ENCODE measurements at places on chromosomes 4 and X.

DNA sequence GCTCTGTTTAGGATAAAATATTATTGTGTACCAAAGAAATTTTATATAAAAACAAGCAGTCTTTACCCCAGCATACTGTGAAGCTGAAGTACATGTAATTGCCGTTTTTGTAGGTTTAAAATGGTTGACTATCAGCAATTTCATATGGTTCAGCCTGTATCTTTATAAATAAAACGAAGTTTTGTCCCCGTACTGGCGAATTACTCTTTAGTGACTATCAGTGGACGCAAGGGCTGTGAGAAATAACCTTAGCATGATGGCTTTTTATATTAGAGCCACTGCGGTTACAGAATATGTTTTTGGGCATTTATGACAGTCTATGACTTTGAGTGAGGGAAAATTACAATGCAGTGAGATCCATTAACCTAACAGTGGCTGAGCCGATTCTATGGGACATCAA, 1.2 kb downstream of the GPM6B start:
- no peak for DNase-seq

GRCh38 chr4:153804722-153805121, 15.8 kb upstream of the SFRP2 start:
- DNase-seq, result no peak

DNA sequence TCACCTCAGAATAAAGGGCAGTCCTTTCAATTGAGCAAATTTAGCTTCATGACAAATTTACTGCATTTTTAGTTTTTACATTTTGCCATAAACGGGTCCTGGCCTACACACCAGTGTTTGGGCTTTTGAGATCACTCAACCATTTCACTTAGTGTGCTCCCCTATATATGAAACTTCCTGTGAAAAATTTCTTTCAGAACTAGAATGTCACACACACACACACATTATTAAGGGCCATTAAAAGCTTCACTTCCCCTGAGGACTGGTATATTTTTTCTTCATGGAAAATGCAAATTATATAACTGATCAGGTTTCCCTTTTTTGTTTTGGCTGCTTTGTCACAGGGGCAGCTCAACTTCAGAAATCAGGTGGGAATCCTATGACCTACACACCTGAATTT, 206.5 kb downstream of the ENOX2 start:
- DNase-seq, result no peak

DNA sequence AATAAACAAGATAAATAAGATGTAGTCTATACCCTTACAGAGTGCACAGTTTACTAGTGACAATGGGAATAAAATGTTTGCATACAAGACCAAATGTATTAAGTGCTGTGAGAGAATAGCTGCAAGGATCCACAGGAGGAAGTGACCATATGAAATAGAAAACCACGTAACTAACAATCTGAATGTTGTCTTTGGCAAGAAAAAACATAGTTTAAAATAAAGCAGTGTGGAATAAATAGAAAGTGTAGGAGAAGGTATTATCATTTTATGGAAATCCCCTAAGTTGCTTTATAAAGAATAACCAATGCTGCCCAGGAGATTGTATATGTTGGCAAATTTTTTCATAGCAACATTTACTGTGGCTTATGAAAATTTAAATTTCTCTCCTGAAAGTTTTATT, 116.1 kb downstream of the PCDH7 start:
- DNase-seq, result no peak

- DNase-seq, result no peak
These were observed 167.9 kb downstream of the MAGEB17 start for GRCh38 chrX:16335181-16335580.

- no peak for DNase-seq
These were observed 181.5 kb downstream of the ZIC3 start for GRCh38 chrX:137747244-137748043.

GRCh38 chrX:39857780-39858179, 240.0 kb downstream of the BCOR start:
- DNase-seq, result no peak

DNA sequence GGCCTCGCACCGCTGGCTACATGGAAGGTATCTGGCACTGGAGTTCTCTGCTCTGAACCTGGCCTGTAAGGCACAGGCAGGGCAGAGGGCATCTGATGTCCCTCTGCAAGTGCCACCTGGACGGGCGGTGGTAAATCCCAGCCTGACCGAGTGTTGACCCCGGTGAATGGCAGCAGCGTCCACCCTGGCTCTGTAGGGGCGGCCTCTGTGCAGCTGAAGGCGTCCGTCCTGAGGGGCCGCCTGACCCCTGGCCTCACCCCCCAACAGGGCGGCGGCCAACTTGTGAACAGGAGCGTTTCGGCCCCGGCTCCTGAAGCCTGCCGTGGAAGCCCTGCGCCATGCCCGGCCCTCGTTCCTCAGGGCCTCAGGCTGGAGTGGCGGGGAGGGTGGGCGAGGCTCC, 51.4 kb downstream of the CPZ start:
- DNase-seq, result no peak

DNA sequence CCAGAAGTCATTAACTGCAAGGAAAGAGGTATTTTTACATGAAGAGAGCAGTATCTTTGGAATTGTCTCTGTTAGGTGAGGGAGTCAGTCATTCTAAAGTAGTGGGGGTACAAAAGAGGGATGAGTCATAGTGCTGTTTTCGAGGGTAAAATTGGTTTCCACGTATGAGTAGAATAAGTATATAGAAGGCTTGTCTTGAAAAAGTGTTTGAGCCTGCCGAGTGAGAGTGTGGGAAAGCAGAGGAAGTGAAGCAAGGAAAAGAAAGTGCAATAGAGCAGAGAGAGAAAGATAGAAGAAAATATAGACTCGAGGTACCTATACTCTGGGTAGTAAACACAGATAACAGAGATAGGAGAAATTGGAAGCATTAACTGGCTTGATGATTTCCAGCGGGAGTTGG, 696.4 kb downstream of the DMD start:
- DNase-seq, result no peak

DNA sequence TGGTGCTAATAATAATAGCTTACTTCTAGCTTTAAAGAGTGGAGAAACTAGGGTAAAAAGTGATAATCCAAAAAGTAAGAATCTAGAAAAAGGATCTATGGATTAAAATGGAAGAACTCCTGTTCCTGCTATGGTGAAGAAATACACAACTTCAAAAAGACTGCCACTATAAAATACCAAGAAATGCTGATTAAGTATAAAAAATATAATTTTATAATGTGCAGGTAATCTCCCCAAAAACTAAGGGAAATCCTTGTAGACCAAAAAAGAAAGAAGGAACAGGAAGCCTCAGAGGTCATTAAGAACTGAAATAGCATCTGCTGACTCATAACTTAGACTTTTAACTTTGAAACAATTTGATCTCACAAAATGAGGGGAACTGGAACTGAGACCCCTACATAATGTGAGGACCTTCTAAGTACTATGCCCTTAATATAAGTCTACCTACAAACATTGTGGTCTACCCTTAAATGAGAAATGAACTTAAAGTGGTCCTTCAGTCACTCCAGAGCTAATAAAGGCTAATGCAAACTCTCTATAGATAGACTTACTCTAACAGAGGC, 50.6 kb upstream of the SRPX start:
- no peak for DNase-seq

DNA sequence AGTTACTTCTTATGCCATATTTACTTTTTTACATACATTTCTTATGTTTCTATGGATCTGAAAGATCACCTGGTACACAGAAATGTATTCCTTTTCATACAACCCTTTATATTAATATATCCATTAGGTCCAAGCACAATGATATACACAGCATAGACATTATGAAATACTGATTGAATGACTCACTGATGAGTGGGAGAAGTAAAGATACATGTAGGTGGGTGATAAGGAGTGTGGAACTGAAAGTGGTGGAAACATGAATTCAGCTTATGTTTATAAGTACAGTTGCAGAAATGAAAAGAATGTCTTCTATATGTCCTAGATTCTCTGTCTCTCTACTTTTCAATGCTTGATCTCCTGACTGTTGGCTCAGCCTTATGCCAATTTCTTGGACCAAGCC, 87.9 kb downstream of the YIPF7 start:
- no peak for DNase-seq

GRCh38 chr4:40960941-40961340, 211.2 kb downstream of the NSUN7 start:
- DNase-seq, result no peak

DNA sequence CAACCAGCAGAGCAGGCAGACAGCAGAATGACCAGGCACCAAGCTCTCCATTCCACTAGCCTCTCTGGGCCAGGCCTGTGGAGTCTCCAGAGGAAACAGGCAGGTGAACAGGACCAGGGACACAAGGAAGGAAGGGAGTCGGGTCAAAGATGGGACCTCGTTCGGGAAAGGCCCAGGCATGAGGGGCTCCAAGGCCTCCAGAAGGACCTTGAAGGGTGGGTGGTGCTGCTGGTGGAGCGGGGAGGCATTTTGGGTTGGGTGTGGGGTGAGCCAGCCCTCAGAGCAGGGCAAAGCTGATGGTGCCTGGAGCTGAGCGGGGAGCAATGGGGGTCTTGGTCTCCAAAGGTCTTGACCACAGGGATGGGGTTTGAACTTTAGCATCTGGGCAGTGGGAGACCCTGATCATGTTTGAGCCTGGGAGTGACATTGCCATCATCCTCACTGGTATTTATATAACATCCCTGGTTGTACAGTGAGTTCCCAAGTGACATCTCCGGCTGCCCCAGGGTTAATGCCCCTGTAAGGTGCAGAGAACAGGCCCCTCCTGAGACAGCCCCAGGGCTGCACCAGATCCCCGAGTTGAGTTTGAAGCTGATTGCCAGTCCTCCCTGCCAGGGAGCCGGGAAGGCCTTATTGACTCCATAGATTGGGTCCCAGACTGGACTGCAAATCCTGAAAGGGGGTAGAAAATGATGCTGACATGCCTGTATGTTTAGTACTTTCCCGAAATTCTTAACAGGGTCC, 52.7 kb downstream of the PSAPL1 start:
- DNase-seq, result no peak

DNA sequence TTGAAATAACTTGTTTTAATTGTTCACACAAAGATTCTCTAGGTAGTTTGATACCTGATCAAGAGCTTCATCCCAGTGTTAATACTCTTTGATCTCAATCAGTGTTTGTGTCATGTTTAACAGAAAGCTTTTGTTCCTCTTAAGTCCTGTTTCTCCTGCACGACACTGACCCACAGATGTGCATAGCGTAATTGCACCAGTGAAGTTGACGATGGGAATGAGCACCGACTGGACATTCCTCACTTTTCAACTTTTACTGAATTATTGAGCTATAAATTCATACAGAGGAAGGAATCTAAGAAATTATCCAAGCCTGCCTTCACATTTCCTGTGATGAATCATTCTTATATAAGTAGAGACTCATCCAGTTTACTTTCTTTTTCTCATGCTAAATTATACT, 878.7 kb upstream of the TENM3 start:
- DNase-seq, result no peak

- no peak for DNase-seq
These were observed 91.3 kb upstream of the AMOT start for GRCh38 chrX:112931900-112932299.

DNA sequence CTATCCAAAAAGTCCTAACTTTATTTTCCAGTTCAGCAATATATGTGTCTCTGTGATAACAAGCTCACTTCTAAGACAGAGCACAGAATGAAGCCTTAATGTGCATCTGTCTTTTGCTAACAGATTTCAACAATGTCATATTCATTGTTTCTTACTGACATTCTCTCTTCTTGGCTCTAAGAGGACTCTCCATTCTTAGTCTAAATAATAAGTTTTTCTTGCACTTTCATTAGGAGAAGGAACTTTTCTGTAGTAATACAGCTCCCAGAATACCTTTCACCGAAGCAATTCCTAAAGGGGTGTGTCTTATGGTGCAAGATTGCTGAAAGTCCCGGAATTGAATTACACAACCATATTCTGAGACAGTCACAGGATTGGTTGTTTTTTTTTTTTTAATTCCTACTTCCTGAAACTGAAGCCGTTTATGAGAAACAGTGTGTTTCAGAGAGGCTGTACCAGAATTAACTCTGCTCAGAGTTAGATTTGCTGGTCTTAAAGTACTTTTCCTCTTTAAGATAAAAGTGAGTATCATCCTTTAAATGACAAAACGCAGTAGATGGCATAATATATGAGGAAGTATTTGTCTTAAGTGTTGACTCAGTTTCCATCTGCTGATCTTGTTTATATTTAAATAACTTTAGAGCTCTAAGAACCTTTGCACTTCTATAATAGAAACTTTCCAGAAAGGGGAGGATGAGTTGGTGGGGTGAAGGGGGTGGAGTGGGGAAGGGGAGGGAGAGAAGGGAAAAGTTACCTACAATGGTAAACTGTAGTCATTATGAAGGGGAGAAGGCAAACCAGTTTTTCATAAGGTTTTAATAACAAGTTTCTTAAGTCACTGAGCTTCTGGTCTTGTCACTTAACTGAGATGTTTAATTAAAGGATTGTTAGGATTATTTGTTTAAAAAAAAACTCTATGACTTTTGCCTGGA, at the start of gene ALPK1:
TSS of gene ALPK1 (plus strand) at position 421 of the 932 bp plus-strand sequence.
- no peak for DNase-seq

DNA sequence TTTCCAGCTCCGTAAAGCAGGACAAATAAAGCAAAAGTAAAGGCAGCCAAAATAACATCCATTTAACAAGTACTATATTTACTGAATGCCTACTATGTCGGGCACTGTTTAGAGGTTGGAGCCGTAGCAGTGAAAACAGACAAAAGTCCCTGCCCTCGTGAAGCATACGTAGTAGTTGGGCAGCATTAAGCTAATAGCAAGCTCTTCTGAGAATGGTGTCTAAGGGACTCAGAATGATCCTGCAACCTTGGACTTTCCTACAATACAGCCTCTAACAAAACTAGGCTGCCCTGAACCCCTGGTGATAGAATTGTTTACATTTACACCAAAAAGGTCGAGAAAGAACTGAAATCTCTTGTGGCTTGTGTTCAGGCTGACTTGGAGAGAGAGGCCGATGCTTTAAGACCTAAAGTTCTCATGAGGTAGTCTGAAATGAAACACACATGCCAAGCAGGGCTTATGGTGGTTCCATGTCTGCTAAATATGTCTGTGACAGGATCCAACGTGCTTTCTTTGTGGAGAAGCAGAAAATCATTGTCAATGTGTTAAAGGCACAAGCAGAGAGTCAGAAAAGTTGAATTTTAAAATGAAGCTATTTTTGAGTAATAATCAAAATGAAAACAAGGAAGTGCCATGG, 898 bp upstream of the PDGFC start:
- no peak for DNase-seq

DNA sequence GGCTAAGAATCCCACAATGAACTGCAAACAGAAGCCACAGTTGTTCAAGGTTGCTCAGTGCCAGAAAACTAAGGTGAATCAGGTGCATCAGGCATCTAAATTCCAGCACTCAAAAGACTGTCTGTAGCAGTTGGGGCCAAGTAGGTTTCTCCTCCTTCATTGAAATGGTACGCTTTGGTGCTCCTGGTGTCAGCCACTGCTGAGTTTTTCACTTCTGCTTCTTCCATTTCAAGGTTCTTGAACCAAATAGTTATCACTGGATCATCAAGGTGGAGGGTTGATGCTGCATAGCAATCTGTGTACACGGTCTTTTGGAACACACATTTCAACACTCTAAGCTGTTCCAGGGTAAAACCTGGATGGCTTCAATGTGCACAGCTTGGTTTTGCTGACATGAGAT, 74.4 kb downstream of the TMA16 start:
- DNase-seq, result no peak

- no peak for DNase-seq
These were observed 43.3 kb upstream of the AGA start for GRCh38 chr4:177485528-177485927.

GRCh38 chr4:98522062-98522461, 136.3 kb downstream of the TSPAN5 start:
- no peak for DNase-seq

Data from stimulated activated CD8-positive, alpha-beta memory T cell treated with anti-CD3 and anti-CD28 coated beads, Interleukin-7, amount 100 ng/mL, for 1 hour (primary cell).